ENCODE measurements at places on chromosomes 13 and 19. TPM values are rescaled to one million over a fixed set of nuclear protein-coding genes. Genes with fewer than 3 reads are reported as not detected.
A peak's percentile ranks its signal among the peaks of the same experiment; 100 is the strongest.

ZNF681 gene
- total RNA-seq, result 3.1 TPM

PRKCSH gene
- total RNA-seq, result 278 TPM

ADAT3 gene
- 10.3 TPM for total RNA-seq

KIR2DL4 gene
- total RNA-seq, result 0.25 TPM

ZNF792 gene
- 9.1 TPM for total RNA-seq

GSX1 gene
- not detected for total RNA-seq

DNA sequence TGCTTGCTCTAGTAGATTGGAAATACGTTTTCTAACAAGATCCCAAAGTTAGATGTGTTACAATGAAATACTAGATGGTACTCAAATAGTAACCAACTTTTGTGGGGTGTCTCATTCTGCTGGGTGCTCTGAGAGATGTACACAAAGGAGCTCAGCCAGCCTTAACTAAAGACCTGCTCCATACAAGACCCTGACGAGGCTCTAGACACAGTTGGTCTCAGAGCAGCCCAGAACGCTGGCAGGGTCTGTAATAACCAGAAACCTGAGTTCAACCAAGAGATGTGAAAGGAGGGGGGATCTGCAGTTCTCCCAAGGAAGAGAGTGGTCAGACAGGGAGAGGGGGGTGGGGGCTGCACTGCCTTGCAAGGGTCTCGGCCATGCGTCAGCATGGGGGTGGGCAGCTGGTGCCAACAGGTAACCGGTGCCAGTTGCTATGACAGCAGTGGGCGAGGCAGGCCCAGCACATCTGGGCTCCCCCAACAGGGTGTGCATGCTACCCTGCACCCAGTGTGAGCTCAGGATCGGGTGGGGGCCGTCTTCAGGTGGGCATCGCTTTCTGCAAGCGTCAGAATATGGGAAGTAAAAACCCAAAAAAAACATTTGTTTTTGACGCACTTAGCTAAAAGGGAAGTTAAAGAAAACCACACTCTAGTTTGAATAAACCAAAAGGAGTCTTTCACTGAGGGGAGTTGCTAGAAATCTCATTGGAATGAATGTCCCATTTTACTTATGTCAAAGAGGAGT is 68.0 kb upstream of the GPR183 start:
- DNase-seq, result no peak
- peaks cover 2% of the 10 kb centered on the region for H3K4me1 ChIP-seq
- no peak overlapping the region for H3K4me3 ChIP-seq
- H3K36me3 ChIP-seq, result peaks cover 2% of the 10 kb centered on the region

- H3K4me3 ChIP-seq, result no peak overlapping the region
- DNase-seq, result no peak
- no peak overlapping the region for H3K27ac ChIP-seq
Observed at GRCh38 chr13:33884531-33885220, 66.7 kb downstream of the RFC3 start.

DNA sequence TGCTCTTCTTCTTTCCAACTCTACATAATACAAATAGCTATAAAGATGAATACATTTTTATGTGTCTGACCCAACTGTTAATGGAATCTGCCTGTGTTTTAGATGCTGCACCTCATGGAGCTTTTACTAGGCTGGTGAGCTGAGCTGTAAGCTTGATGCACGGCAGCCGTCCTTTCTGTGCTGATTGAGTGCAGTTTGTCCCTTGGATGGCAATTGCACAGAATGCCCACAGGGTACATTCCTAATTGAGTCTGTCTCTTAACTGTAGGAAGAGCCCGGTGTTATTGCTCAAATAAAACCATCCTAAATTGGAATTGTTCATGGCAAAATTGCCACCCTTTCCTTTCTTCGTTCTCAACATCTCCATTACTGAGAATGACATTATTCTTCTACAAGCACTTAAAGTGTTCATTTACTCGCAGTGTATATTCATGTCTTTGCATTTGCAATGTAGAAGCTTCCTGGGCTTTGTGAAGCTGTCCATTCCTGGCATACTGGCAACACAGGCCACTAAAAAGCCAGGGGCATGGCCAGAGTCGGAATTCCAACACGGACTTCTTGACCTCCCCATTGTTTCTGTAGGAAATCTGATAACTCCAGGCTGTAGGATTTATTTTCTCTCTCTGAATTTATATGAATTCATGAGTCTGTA is 85.8 kb downstream of the SLC10A2 start:
- H3K27ac ChIP-seq, result no peak overlapping the region
- H3K4me3 ChIP-seq, result no peak overlapping the region
- DNase-seq, result no peak
- no peaks in the 10 kb centered on the region for H3K4me1 ChIP-seq
- no peaks in the 10 kb centered on the region for H3K36me3 ChIP-seq
- no peaks in the 10 kb centered on the region for H3K27me3 ChIP-seq

- DNase-seq, result no peak
- no peaks in the 10 kb centered on the region for H3K36me3 ChIP-seq
- no peaks in the 10 kb centered on the region for H3K27me3 ChIP-seq
- no peak overlapping the region for H3K27ac ChIP-seq
Observed at GRCh38 chr13:32849369-32849768, 166.9 kb upstream of the KL start.

DNA sequence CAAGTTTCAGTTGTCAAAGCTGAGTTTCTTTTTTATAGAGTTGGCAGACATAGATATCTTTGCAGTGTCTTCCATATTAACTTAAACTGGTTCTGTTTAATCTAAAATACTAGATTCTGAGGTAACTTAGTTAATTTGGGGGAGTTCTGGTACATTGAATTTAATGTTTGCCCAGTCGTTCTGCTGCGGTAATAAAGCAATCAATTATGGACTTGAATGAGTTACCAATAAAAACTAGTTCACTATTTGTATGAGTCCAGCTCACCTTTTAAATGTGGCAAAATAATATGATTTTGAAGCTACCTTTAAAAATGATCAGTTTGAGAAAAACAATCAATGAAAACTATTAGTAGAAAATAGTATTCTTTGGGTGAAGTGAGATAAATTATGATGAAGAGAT is 90.2 kb downstream of the LMO7 start:
- H3K27ac ChIP-seq, result no peak overlapping the region
- H3K36me3 ChIP-seq, result no peaks in the 10 kb centered on the region
- DNase-seq, result peak; percentile 52
- H3K4me1 ChIP-seq, result peaks cover 3% of the 10 kb centered on the region
- peak overlapping the region; percentile 28 for H3K4me3 ChIP-seq

- no peak for DNase-seq
- no peaks in the 10 kb centered on the region for H3K36me3 ChIP-seq
Observed at GRCh38 chr13:90538063-90538462, 809.4 kb upstream of the MIR17HG start.

DNA sequence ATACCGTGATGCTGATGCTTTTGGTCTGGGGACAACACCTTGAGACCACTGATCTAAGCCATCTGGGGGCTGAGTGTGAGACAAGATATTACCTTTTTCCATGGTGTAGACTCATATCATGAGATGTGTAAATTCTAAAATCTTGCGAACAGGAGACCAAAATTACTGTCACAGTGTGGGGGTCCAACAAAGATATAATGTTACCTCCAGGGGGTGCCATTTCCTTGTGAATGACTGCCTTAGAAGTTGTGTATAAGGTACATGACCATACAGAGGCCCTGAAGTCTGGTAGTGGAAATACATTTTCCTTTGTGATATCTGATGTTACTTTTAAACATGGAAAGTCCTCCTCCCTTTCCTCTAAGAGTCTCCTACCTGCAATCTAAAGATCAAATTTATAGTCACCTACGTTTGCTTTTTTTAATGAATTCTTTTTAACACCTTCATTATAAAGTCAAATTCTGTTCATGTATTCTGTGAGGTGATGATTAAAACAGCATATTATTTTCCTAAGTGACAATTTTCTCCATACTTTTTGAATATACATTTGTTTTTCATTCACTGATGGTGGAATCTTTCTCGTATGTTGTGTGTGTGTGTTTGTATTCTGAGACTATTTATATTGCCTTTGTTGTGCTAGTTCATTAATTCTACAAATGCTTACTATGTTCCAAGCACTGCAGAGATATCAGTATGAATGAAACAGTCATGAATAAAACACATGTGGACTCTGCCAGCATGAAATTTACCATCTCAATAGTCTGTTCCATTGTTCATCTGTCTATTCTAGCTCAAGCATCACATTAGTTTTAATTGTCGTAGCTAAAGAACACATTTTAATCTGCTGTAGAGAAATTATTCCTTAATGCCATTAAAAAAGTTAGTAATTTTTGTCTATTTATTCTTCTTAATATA is 113.7 kb downstream of the RFC3 start:
- H3K4me1 ChIP-seq, result no peaks in the 10 kb centered on the region
- no peaks in the 10 kb centered on the region for H3K27me3 ChIP-seq
- H3K36me3 ChIP-seq, result no peaks in the 10 kb centered on the region

DNA sequence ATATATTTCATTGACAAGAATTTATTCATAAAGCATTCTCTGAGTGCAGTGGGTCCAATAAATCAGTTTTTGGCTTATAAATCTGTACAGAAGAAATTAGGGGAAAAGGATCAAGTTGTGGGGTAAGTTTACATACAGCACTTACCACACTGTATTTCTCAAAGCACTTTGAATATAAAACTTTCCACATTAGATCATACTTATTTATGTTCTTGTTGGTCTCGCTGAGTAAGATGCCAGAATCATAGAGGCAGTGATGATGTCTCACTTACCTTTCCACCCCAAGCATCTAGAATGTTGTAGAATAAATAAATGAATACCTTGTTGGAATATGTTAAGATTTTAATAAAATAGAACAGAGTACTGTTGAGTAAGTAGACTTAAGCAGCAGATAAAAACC is 279.1 kb downstream of the PCDH20 start:
- no peak for DNase-seq
- H3K36me3 ChIP-seq, result no peaks in the 10 kb centered on the region
- H3K27me3 ChIP-seq, result no peaks in the 10 kb centered on the region
- H3K27ac ChIP-seq, result no peak overlapping the region
- no peak overlapping the region for H3K4me3 ChIP-seq

GRCh38 chr13:110067355-110068175 is 239.4 kb downstream of the COL4A1 start:
- H3K27ac ChIP-seq, result no peak overlapping the region
- no peak for DNase-seq
- H3K27me3 ChIP-seq, result no peaks in the 10 kb centered on the region

GRCh38 chr19:50003810-50004419 is 21.3 kb downstream of the VRK3 start:
- H3K27ac ChIP-seq, result no peak overlapping the region
- peaks cover 66% of the 10 kb centered on the region for H3K36me3 ChIP-seq
- no peaks in the 10 kb centered on the region for H3K27me3 ChIP-seq
- no peak overlapping the region for H3K4me3 ChIP-seq
- H3K4me1 ChIP-seq, result no peaks in the 10 kb centered on the region

- H3K27ac ChIP-seq, result no peak overlapping the region
- H3K36me3 ChIP-seq, result no peaks in the 10 kb centered on the region
- DNase-seq, result no peak
- H3K27me3 ChIP-seq, result no peaks in the 10 kb centered on the region
- H3K4me3 ChIP-seq, result no peak overlapping the region
- no peaks in the 10 kb centered on the region for H3K4me1 ChIP-seq
Observed at GRCh38 chr13:75120085-75120484, 361.9 kb downstream of the TBC1D4 start.

Measured in kidney (tissue), 22 donors.